Stimulated activated CD4-positive, alpha-beta T cell treated with anti-CD3 and anti-CD28 coated beads, TNF-alpha, amount 100 ng/mL, for 48 hours (primary cell): ENCODE measurements at places on chromosomes 2 and 18.
A peak's percentile ranks its signal among the peaks of the same experiment; 100 is the strongest.

- DNase-seq = no peak
Measured at GRCh38 chr18:67864677-67865340, 348.3 kb upstream of the DSEL start.

- no peak for DNase-seq
Measured at GRCh38 chr2:204109681-204110080, 173.1 kb downstream of the ICOS start.

GRCh38 chr18:21851327-21851961 is 110.9 kb downstream of the MIB1 start:
- no peak for DNase-seq

DNA sequence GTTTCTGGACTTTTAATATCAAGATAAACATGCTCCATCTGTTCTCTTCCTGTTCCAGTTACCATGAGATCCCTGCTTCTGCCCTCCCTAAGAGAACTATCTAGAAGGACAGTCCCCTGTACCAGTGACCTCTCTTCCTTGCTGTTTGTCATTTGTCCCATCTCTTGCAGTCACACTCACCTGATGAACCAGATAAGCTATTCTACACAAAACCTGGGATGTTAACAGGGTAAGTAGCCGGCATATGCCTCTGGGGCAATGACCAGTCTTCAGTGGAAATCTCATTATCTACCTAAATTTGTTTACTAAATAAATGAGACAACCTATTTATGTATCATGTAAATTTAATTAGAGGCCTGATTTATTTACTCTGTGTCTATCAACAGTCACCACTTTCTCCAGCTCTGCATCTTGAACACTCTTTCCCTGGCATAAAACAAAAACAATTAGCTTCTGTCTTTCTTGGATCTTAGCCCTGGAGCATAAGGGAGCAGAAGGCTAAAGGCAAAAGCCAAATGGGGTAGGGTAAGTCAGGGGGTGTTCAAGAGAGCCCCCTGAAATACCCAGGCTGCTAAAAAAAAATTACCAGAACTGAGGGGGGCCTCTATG is 337.7 kb downstream of the ALK start:
- DNase-seq = no peak

DNA sequence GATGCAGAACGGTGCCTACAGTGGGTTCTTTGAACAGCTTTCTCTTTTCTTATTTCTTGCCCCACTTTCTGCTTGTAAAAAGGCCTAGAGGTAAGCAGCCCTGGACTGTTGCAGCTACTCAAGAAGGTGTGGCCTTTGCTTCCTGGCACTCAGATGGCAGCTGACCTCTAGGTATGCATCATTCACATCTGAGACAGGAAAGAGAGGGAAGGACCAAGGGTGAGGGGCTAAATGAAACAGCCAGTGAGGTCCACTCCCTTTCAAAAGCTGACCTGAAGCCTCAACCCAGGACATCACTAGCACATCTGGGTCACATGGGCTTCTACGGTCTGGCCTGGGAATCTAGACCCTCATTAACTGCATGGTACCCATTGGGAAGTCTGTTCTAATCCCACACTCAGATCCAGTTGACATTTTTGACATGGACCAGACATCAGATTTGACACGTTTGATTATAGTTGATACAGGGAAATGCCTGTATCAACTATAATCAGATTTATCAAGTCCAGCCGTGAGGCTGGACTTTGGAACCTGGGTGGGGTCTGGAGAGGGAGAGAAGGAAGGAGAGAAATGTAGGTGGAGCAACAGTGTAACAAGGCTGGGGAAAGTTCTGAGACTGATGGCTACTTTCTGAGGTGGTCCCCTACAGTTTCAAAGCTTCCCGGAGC is 60.2 kb downstream of the E2F6 start:
- no peak for DNase-seq

GRCh38 chr2:58449286-58450010 is 208.3 kb upstream of the FANCL start:
- no peak for DNase-seq

DNA sequence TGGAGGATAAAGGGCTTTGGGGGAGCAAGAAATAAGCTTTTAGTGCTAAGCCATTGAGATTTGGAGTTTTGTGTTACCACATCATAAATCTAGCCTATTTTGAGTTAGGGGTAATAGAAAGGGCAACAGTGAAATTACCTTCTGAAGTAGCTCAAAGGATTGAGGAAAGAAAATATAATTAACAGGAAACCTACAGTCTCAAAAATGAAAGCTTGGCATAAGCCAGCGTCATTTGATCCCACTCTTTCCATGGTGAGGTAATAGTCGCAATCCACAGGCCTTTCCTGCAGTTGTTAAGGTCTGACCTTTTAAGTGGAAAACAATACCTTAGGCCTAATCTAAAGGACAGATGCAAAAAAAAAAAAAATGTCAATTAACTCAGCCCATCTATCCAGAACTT is 182.7 kb downstream of the UXS1 start:
- DNase-seq = no peak

DNA sequence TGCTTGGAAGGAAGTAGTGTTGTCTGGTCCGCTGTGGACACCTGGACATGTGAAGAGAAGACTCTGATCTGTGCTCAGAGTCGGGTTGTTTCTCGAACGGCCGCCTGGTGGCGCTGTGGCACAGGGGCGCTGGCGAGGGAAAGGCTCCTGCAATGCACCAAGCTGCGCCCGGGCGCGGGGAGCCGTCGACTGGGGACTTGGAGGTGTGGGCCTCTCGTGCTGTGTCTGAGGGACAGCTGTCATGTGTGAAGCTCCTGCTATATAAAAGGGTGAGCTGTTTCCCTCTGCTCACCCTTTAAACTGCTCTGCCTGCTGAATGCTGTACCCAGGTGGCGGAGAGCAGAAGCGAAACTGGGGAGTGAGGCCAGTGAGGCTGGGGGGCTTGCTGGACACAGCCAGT is 44.0 kb downstream of the GNAL start:
- DNase-seq = peak; percentile 60

DNA sequence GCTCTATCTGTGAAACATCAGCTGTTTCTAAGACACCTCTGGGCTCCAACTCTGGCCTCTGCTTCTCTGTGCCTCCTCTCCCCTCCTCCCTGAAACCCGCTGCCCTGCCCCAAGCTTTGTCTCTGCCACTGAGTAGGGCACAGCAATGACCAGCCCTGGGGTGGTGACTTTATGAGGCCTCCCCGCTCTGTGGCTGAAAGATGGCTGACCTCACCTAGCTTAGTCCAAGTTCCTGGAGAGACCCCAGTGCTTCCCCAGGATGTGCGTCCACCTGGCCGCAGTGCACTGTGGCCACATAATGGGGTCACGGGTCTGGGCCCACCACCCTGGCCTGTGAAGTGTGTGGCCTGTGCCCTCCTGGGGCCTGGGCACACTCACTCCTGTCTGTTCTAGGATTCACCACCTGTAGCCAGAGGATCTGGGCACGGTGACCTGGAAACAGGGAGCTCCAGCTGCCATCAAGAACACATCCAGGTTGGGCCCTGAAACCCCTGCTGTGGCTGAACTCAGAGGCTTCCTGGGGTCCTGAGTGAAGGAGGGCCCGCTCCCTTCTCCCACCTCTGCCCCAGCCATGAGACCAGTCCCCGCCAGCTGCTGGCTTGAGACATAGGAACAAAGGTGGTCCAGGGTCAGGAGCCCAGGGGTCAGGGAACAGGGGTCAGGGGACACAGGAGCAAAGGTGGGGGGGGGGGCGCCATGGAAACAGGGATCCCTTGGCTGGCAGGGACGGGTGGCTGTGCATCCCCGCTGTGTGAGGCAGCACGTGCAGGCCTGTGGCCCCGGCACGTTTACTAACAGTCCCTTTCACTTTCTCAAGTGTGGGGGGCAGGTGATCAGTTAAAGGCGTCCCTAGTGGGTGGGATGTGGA is 29.3 kb upstream of the OTOS start:
- DNase-seq = no peak

- DNase-seq = no peak
Measured at GRCh38 chr2:222424729-222425671, 657 bp downstream of the SGPP2 start.

DNA sequence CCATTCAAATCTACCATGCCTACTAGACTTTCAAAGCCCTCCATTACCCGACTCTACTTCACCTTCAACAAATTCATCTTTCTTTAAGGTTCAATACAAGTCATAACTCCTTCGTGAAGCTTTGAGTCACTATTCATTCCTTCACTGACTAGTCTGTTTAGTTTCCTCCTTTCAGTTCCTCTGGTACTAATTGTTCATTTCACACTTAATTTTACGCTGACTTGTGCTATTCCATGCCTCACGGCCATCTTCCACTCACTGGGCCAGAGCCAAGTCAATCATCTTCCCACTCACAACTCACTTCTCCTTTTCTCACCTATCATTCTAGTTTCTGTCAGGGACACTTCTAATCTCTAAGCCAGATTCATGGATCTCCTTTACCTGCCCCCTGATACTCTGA is 136.2 kb downstream of the MTX2 start:
- no peak for DNase-seq

- peak; percentile 16 for DNase-seq
Measured at GRCh38 chr2:15973481-15974401, 33.4 kb downstream of the MYCN start.

- DNase-seq = no peak
Measured at GRCh38 chr18:1840878-1841277, 730.4 kb downstream of the METTL4 start.

DNA sequence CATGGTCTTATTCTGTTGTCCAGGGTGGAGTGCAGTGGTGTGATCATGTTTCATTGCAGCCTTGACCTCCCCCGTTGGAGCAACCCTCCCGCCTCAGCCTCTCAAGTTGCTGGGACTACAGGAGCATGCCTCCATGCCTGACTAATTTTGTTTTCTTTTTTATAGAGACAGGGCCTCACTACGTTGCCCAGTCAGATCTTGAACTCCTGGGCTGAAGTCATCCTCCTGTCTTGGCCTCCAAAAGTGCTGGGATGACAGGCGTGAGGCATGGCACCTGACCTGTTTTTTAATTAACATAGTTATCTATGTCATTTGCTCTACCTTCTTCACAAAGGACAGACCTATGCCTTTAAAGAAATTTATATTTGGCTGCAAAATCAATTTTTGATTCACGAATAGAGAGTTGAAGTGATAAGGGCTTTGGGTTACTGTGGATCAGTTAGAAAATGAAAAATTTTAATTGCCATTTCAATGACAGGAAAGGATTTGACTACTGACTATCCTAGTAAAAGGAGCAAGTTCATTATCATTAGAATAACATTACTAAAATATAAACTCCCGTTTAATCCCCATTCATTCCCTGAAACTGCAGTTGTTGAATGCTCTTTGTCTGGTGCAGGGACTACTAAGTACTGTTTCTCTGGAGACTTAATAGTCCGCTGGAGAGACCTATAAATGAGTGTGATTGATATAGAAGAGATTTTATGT is 3.7 kb downstream of the RNF138 start:
- DNase-seq = no peak

DNA sequence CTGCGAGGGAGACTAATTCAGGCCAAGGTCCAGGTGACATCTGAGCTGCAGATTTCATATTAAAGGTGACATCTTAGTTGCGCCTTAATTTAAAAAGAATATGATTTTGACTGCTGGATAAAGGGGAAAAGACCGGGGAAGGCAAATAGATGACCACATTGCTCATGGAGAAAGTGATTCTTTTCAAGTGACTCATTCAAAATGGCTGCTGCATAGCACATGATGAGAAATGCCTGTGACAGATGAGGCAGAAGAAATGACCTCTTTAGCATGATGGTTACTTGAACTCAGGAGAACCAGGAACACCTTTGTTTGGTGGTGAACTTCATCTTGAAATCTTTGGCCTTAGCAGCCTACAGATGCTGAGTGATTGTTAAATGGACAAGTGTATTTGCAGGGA is 385.8 kb upstream of the TRIB2 start:
- no peak for DNase-seq

DNA sequence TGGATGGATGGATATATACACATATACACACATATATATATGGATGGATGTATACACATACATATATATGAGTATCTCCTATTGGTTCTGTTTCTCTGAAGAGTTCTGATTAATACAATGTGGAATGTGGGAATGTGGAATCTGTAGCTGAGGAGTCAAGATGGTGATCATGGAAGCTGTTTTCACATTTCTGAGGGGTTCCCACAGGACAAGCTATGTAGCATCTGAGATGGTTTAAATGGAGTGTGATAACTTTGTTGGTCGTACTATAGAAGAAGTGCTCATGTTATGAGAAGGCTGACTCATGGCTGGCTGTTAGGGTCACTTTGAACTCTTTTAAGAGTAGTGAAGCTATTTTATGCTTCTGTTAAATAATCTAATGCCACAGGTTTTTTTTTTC is 279.7 kb downstream of the MEIS1 start:
- DNase-seq = no peak

DNA sequence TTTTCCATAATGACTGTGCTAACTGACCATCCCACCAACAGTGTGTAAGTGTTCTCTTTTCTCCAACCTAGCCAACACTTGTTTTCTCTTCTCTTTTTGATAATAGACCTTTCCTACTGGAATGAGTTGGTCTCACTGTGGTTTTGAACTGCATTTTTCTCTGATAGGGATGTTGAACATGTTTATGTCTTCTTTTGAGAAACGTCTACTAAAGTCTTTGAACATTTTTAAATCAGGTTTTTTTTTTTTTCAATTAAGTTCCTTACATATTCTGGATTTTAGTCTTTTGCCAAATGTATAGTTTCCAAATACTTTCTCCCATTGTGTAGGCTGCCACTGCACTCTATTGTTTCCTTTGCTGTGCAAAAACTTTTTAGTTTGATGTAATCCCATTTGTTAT is 405.5 kb upstream of the FIGN start:
- DNase-seq = no peak

DNA sequence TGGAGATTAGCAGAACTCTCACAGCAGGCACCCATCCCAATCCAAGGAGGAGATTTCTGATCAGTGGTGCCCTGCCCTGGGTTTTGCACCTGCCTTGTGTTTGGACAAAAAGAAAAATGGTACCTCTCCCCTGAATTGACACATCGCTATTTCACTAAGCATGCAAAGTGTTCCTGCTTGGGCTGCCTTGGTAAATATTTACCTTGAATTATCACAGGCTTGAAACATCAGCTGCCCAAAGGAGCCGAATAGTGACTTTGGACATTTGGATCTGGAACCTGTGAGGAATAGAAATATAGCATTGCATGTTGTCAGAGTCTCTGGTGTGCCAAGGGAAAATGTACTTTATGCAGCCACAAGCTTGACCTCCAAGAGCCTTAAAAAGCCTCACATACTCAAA is 926.4 kb upstream of the FANCL start:
- DNase-seq = no peak

DNA sequence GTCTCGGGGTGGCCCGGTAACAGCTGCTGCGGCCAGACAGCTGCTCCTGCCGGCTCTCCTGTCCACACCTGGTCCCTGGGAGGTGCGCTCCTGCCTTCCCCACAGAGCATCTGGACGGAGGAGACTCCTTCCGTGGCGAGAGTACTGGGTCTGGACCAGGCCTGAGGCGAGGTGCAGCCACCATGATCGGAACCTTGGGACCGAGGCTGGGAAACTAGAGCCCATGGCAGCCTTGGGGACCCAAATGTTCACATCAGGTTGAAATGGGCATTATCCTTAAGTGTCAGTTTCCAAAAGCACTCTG is 628 bp downstream of the GIGYF2 start:
- no peak for DNase-seq
